NCI-H1092 (cell line): ENCODE measurements at places on chromosomes 12 and 14.

DNA sequence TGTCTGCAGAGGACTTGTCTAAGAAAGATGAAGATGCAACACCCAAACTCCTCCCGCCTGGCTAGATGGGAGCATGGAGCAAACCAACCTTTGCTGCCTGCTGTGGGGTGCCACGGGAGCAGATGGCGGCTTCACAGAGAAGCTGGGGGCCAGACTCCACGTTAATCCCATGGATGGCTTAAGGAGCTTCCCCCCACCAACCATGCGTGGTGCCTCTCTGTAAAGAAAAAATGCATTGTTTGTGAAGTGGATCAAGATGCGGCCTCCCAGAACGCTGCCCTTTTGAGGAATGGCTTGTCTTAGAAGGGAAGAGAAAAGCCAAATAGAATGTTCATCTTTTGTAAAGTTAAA, 15.6 kb downstream of the MVK start:
- DNase-seq, result no peak

GRCh38 chr14:103923863-103924262, 4.4 kb upstream of the TDRD9 start:
- DNase-seq, result no peak

DNA sequence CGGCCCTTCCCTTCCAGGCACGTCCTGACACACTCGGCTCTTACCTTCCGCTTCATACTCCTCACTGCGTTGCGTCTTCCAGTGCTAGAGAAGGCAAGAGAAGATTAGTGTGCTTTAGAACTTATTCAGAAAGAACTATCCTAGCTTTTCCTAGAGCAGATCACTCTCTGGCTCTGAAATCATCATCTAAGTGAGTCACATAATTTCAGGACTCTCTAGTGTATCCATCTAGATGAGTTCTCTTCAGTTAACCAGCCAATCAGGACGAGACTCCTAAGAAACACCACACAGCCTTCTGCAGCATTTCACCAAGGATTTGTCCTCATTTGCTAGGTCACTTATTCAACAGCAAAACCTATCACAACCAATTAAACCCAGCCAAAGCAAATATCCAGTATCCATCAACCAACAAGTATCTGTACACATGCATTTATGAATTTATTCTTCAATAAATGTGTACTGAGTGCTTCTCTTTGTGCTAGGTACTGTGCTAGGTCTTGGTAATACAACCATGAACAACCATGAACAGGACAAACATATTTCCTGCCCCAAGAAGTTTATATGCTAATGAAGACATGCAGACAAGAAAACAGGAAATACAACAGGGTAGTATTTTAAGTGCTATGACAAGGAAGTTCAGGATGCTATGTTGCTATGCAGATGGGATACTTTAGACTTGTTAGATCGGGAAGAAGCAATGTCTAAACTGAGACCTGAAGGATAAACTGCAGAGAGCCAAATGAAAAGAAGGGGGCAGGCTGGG, 52.1 kb downstream of the NIN start:
- DNase-seq, result no peak

- DNase-seq, result no peak
Measured at GRCh38 chr14:75714991-75715390, 53.9 kb downstream of the TTLL5 start.

GRCh38 chr14:97456958-97457357, 659.8 kb downstream of the VRK1 start:
- DNase-seq, result no peak

DNA sequence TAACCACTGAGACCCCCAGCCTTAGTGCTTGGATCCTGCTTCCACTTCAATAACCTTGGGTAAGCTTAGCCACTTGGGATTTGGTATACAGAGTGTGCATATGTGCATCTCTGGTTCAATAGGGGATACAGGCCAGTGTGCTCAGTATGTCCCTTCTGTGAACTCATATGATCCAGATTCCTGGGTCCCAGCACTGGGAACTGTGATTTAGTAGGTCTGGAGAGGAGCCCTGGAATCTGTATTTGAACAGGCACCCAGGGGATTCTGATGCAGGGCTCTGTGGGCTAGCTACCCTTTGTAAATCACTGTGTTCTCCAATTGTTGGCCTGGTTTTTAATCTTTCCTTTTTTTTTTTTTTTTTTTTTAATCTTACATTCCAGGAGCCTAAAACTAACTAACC, 9.8 kb upstream of the RNU6-8 start:
- no peak for DNase-seq

DNA sequence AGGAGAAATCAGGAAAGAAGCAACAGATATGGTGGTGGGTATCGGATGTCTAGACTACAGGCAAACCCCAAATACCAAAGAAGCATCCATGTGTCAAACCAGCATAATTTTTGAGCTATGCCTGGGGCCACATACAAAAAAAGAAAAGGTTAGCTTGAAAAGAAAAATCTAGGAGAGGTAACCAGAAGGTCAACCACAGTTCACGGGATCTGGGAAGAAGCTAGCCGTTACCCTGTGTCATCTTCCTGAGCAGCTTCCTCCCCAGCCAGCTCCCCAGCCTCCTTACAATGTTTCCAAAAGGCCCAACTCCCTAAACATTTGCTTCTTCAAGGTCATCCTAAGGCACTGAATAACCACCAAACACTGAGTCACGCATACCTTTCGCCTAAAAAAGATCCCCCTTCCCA, 3.1 kb downstream of the SINHCAF start:
- no peak for DNase-seq

GRCh38 chr14:79540394-79540793, 670.9 kb downstream of the DIO2 start:
- DNase-seq, result no peak

DNA sequence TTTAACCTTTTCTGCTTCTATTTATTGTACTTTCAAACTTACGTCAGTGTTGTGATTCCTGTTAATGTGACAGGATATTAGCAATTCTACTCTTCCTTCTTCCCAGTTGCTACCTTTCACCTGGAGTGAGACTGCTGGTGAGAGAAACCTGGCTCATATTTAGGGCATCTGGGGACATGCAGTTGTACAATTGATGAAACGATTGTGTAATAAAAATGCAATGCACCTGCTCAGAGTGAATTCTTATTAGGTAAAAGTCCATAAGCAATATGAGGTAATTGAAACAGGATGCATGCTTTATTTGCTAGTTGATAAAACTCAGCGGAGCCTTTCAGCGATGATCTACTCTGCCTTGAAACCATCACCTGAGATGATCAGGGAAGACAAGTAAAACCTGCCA, 116.1 kb upstream of the FBXO33 start:
- no peak for DNase-seq

GRCh38 chr12:118436986-118437385, 60.6 kb downstream of the SUDS3 start:
- no peak for DNase-seq

GRCh38 chr12:105231396-105231795, 4.6 kb downstream of the APPL2 start:
- no peak for DNase-seq

- DNase-seq, result no peak
Measured at GRCh38 chr12:79687711-79688260, 3.0 kb downstream of the PAWR start.

- no peak for DNase-seq
Measured at GRCh38 chr12:27733052-27733656, 22.5 kb downstream of the MRPS35 start.

DNA sequence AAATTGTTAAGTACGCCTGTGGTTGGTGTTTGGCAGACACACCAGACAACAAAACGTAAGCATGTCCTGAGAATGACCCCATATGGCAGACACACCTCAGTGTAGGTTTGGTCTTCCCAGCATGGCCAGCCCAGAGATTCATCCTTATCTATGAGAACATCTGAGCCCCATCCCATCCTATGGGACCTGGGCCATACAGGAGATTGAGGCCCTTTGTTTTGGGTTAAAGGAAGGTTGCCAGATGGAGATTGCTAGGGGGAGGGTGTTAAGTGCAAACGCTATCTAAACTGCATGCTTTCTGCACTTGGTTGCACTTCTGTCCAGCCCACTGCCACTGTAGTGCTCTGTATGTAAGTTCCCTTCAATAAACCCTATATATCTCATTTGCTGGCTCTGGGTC, 4.1 kb upstream of the PCNX4 start:
- DNase-seq, result no peak

- DNase-seq, result no peak
Measured at GRCh38 chr12:6273205-6273540, 37.3 kb upstream of the PLEKHG6 start.

DNA sequence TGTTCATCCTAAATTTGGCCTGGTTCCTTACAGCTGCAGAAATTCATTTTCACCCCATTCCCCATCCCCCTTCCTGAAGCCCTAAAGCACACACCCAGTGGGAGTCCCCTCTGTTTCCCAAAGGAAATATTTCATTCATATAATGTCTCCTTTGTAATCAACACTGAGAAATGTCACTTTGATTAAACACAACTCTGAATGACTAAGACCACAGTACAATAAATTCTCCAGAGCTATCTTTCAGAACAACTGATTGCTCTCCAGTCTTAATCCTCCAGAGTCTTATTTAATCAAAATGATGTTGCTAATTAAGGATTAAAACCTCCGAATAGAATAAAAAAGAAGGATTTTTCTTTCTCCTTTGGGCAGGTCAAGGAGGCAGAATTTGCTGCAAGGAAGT, 6.4 kb downstream of the SLC15A5 start:
- DNase-seq, result no peak

DNA sequence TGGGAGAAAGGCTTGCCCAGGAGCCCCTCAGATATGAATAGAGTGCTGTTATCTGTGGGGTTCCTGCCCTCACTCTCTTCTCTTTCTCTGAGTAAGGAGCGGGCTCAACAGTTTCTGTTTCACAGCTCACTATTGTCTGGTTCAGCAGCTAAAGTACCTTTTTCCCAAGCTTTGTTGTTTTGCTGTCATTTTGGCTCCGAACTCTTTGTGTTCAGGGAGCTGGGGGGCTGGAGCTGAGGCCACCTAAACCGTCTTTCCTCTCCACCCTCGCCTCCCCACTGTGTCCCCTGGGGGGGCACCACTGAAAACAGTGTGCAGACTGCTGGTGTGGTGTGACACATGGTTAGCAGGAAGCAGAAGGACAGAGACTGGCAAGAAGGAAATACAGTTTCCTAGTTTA, 51.4 kb downstream of the FBXW8 start:
- no peak for DNase-seq

DNA sequence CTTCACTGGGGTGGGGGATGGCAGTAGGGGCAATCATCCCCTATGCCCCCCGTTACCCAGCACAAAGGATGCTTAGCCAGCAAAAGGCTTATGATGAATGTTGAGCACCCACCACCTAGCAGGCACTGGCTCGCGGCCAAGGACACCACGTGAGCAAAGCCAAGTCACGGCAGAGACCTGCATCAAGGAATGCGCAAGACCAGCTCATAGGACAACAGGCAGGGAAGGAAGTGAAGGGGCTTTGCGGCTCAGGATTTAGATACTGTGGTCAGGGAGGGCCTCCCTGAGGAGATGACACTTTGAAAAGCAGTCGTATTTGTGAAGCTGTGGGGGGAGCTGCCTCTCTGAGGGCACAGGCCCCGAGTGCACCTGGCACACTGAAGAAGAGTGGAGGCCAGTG, 32.8 kb downstream of the SH2B3 start:
- no peak for DNase-seq

DNA sequence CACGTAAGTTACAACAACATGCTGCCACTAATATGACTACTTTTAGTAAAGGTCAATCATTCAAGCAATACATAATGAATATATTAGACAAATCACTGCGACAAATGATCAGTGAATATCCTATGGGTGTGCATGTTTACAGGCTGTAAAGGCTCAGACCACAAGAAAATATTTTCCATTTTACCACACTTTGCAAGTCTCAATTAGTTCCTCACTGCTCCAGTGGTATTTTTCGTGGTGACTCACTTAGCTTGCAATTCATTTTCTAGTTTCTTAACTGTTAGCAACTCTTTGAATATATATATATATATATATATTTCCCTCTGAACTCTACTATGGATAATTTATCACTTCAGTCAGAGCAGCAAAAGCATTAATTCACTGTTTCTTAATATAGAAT, 96.9 kb downstream of the EML5 start:
- DNase-seq, result no peak

DNA sequence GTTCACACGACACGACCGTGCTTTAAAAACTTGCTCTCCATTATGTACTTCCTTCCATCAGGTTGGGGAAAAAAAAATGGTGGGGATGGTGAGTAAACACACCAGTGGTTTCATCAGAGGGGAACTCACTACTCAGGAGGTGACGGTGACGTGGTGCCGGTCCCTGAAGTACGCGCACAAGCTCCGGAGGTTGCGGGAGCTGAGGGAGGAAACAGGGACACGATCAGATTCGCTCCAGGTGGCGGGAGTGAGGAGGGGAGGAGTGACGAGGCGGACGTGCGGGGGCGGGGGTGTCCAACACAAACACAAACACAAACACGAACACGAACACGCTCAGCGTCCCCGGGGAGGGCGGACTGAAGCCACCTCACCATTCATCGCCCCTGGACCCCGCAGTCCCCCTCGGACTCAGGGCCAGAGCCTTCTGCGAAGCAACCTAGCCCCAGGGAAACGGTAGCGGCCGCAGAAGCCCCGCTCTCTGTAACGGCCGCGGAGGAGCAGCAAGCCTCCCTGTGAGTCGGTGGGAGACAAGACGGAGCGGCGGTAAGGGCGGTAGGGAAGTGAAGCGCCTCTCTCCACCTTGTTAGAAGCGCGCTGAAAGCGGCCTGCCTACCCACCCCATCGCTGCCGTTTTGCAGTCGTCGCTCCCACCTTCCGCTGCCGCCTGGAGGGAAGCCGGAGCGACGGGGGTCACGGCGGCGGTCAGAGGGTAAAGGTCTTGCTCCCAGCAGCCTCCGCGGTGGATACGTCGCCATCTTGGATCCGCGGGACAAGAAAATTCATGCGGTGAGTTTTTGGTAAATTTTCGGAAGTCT, at the start of gene CNOT2:
CNOT2 (plus strand) TSS at position 739 of the 815 bp plus-strand sequence. CDS start 34,794 bp downstream, outside the sequence.
- DNase-seq, result peak; percentile 65

GRCh38 chr14:67837011-67837624, 17.5 kb downstream of the RAD51B start:
- DNase-seq, result peak; percentile 11

DNA sequence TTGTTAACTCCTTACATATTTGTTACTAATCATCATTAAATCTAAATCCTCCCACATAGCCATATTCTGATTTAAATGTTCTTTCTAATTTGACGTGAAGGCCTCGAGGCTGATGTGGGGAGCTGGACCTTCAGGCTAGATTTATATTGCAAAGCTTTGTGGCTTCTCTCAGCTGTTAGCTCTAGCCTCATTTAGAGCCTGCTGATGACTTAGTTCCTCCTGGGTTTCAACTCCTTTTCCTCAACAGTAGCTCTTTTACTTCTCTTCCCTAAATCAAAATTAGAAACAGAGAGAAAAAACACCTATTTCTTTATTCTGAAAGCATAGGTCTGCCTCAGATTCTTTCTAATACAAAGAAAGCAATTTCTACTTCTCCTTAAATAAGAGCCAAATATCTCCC, 477.5 kb upstream of the CCDC196 start:
- DNase-seq, result no peak

GRCh38 chr12:20474443-20474842, 106.1 kb downstream of the PDE3A start:
- DNase-seq, result no peak

GRCh38 chr12:7497661-7498060, 5.9 kb downstream of the CD163 start:
- DNase-seq, result no peak

DNA sequence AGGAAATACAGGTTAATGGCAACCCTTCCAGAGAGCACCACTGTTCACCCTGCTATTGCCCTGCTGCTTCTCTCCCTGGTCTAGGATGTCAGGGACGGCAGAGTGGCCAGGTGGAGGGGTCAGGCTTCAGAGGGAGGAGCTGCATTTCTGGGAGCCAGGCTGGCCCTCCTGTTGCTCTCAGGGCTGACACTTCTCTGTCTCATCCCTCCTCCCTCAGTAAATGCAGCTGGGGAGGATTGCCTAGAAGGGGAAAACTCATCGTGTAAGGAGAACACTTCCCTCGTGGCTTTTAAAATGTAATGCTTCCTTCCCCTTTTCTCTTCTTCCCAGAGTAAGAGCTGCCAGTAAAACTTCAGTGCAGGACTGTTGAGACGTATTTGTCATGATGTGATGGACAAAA, 20.8 kb downstream of the SUSD6 start:
- no peak for DNase-seq
